ENCODE measurements at places on chromosomes 1 and 21.

GRCh38 chr1:56948403-56949023, 17.3 kb downstream of the C8B start:
- no peak for DNase-seq

GRCh38 chr1:8274352-8274751, 43.6 kb upstream of the SLC45A1 start:
- no peak for DNase-seq

DNA sequence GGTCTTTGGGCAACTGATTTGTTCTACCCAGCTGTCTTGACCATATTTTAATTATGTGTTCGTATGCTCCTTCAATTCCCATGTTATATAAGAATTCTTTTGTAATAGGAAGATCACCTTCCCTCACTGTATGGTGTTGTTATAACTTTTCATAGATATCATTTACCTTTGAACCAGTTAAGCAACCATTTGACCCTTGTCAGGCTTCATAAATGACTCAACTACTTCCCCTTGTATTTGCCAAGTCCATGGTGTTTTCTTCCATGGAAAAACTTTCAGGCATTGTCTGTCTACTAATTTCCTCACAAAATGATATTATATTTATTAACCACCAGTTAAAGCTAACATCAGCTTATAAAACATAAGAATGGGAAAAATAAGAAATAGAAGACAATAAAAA, 5.1 kb downstream of the BPNT1 start:
- no peak for DNase-seq

GRCh38 chr21:14554948-14555347, 8.8 kb upstream of the SAMSN1 start:
- DNase-seq: no peak

- no peak for DNase-seq
Measured at GRCh38 chr1:13994386-13994785, 294.4 kb downstream of the PRDM2 start.

- DNase-seq: no peak
Measured at GRCh38 chr1:125065092-125065820, 3880.5 kb downstream of the SRGAP2C start.

DNA sequence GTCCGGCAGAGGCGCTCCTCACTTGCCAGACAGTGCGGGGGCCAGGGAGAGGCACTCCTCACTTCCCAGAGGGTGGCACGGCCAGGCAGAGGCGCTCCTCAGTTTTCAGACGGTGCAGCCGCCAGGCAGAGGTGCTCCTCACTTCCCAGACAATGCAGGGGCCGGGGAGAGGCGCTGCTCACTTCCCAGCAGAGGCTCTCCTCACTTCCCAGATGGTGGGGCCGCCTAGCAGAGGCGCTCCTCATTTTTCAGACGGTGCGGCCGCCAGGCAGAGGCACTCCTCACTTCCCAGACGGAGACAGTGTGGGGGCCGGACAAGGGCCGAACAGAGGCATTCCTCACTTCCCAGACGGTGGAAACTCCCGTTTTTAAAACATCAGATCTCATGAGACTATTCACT, 238.4 kb upstream of the CACYBP start:
- DNase-seq: no peak

DNA sequence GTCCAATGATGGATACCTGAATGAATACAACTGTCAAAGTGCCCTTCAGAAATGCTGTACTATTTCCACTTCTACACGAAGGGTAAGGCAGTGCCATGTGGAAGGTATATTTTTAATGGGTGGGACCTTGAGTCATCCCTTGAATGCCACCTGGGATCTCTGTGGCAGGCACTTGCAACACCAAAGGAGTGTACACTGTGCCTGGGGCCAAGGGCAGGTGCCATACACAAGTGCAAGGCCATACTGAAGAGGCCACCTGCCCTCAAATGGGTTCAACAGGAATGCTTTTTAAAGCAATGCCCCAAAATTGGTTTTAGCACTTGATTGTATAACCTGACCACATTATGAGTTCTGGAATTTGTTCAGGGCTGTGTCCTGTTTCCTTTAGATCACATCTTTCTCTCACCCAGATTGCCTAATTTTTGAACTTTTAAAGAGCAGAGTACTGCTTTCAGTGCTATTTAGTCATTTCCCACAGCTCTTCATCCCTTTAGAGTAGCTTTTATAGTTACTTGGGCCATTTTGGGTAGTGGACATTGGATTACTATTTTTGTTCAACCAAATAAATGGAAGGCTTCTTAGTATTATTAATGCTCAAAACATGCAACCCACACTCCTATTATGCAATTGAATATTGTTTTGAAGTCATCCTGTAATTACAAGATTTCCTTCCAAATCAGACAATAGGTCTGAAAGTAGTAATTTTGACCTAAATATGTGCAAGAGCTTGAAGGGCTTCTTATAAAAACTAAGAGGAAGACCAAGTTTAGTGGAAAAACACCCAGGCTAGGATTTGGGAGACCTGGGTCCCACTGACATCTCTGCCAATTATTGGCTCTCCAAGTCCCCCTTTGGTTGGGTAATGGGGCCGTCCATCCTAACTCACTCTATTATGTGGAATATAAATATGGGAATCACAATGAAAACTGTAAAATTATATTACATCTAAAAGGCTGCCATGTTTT, 57.2 kb downstream of the LEPR start:
- DNase-seq: no peak

GRCh38 chr1:226308723-226309397, at the start of gene LIN9:
Gene LIN9 (minus strand): TSS chr1:226309164. CDS start chr1:226309139, 25 bp downstream.
- peak; percentile 95 for DNase-seq

DNA sequence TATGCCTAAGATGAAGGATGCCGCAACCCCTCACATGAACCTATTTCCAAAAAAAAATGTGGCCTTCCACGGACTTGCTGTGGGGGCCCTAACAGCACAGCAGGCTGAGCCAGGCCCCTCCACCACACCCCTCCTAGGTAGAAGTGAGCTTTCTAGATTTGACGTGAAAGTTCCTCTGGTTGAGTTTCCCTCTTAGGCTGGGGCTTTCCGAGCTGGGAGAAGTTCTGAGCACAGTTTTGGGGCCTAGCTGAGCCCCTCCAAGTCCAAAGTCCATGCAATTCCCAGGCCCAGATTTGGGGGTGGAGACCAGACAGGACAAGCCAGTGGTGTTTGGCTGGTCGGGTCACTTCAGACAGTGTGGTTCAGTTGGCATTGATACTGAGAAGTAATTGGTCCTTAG, 13.8 kb upstream of the PHLDA3 start:
- DNase-seq: no peak

- DNase-seq: no peak
Measured at GRCh38 chr1:193614817-193615216, 428.4 kb upstream of the B3GALT2 start.

GRCh38 chr1:87399701-87400100, 71.0 kb downstream of the LMO4 start:
- no peak for DNase-seq

- DNase-seq: no peak
Measured at GRCh38 chr1:179995576-179995975, 41.0 kb downstream of the CEP350 start.

DNA sequence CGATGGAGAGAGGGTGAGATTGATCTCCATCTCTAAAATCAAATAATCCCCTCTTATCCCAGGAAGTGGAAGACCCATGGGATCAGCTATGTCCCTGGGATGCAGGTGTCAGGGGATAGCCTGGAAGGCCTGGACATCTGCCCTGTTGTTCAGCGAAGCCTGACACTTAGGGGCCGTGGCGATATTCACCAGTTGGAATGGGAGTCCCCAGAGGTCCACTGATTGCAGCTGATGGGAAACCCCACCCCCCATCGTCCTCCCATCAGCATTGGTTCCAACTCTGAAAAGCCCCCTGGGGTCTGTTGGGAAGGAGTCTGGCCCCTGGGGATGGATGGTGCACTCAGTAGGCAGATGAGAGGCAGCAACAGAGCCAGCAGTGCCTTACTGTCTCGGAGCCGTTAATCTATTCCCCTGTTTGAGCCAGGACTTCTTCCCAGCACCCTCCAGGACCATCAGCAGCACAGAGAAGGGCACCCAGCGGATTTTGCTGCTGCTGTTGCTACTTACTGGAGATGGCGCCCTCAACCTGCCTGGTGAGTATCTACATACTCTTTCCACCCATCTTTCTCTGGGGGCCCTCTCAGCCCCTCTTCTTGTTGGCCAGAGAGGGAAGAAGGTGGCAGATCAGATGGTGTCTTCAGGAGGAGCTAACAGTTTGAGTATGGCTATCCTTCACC, 13.4 kb downstream of the CATSPER4 start:
- no peak for DNase-seq

DNA sequence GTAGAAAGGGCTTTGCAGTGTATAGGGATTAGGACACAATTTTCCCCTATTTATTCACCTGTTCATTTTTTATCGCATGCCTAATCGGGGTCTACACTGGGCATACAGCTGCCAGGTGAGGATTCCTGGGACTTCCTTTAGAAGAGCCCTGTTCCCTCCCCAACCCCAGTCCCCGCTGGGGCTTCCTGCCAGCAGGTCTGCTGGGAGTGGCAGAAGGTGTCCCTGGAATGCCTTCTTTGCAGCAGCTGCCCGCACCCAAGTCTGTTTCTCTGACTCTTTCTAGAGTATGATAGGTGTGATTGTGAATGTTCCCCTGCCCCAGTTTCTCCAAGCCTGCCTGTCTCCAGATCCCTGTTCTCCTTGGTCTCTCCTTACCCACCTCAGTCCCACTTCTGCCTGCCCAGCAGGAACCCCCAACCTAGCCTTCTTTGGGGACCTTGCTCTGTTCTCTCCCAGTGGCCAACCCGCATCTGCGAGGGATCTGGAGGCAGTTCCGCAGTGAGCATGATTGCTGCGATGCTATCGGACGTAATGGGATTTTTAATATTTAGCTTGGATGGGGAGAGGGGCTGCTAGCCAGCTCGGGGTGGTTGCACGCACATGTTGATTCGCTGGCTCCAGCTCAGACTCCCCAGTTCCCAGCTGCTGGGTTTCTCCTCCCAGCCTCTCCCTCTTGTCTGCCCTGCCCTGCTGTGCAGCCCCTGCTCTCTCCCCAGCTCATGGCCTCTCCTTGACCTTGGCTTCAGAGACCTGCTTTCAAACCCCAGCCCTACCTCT, 79.8 kb downstream of the EPHB2 start:
- no peak for DNase-seq

DNA sequence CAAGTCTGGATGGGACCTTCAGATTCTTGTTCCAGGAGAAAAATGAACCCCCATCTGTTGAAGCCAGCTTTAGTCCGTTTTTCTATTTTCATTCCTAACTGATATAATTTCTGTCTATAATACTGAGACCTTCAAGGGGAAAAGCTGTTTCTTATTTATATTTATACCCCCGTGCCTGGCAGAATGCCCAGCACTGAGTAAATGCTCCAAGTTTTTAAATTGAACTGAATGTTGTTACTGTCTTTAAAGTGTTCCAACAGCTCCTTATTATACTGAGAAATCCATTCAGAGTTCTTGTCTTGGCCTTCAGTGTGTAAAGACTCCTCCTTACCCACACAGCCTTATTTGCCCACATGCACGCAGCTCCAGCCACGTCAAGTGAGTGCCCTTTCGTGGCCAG, 178.6 kb upstream of the HMGB4 start:
- DNase-seq: no peak

DNA sequence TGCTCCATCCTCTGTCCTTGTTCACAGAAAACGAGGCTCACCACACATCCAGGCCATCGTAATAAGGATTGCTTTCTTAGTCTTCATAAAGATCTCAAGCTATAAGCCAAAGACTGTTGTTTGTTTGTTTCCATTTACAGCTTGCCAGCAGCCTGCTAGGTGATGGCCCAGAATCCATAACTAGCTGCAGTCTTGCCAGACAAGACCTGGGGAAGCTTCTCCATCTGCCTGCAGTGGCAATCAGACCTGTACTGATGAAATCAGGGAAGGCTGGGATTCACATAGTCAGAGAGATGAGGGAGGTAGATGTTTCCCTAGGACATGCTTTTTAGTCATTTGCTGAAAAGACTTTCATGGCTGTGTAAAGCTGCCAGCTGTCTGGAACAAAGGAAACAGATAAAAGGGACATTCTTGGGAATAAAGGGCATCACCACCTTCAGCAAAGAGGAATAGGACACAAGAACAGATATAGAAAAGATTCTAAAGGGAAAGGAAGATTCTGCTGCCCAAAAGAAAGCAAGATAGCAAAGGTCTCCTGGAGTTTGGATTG, 51.0 kb downstream of the MT1HL1 start:
- no peak for DNase-seq

GRCh38 chr1:58162952-58163550, 383.5 kb downstream of the OMA1 start:
- peak; percentile 70 for DNase-seq

- DNase-seq: no peak
Measured at GRCh38 chr1:212621043-212621948, 12.7 kb downstream of the ATF3 start.

GRCh38 chr1:22457836-22458235, 6.2 kb downstream of the ZBTB40 start:
- no peak for DNase-seq

GRCh38 chr1:10475510-10475909, 760 bp downstream of the PEX14 start:
- no peak for DNase-seq

DNA sequence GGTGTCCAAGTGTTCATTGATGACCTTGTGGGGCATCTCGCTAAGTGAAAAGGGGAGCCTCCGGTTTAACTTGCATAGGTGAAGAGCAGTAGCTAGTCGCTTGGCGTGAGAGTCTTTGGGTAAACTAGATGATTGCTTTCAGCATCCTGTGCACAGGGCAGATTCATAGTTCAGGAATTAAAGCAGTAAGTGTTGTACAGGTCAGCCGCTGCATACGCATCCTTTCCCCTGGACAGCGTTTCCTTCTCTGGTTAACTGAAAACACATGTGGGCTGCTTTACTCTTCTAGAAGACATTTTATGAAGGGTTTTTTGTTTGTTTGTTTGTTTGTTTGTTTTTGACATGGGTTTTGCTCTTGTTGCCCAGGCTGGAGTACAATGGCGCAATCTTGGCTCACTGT, 12.1 kb downstream of the NDUFV3 start:
- no peak for DNase-seq

- no peak for DNase-seq
Measured at GRCh38 chr1:81409262-81409661, 391.5 kb upstream of the ADGRL2 start.

DNA sequence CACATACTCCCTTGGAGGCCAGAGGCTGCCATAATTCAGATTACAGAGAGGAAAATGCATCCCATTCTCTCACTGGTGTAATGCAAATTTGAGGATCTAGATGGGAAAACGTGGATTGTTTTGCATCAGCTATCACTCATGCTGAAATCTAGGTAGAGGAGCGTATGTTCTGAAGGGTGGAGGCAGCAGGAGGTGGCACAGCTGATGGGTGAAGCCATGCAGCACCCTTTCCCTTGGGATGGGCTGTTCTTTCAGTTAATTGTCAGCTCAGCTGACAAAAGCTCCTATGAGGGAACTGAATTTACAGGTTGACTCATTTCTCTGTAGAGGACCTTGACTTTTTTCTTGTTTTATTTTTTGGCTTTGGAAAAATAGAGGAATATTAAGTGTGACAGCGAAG, 41.8 kb downstream of the CAMTA1 start:
- no peak for DNase-seq

GRCh38 chr1:36818771-36819170, 215.5 kb downstream of the GRIK3 start:
- DNase-seq: no peak

GRCh38 chr1:163174524-163175437, 27.9 kb downstream of the RGS5 start:
- DNase-seq: peak; percentile 55
